GM04504 (cell line): ENCODE measurements at places on chromosomes 6 and 20.

DNA sequence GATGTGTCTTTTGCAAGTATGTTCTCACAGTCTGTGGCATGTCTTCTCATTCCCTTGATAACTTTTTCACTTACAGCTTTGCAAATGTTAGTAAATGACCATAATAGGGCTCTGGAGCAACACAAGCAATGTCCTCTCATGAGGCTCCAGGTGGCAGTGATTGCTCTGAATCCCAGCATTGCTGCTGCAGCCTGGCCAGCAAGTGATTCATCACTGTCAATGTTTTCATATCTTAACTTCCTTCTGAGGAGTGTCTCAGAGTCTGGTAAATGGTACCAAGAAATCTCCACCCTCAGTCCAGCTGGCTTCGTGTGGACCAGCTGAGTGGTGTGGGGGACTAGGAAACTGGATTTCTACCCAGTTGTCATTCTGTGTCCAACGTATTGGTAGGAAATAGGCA lies 139.6 kb downstream of the MYLK4 start:
- DNase-seq, result no peak

GRCh38 chr6:43090559-43090956 lies 14.4 kb downstream of the PTK7 start:
- no peak for DNase-seq

DNA sequence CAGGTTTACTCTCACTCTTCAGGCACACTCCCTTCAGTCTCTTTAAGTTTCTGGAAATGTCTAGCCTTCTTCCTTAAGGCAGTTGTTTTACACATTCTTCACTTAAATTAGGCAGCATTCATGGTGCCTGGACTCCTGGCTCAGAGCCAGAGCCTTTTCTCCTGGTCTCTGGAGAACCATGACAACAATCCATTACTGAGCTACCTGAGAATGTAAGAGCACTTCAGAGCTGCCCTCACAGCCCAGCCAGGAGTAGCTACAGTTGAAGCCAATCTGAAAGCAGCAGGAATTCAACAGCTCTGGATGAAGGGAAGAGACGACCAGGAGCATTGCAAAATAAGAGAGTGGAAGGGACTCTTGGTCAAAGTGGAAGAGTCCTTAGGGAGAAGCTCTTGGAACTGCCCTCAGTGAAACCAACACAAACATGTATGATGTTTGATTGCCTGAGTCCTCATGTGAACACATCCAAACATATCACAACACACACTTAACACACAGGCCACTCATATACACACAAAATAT lies 416.8 kb upstream of the SPTLC3 start:
- DNase-seq, result no peak

- DNase-seq, result peak; percentile 3
These were observed 5.3 kb upstream of the PRR18 start for GRCh38 chr6:166313255-166314070.

GRCh38 chr20:39042279-39043150 lies 80.4 kb downstream of the DHX35 start:
- peak; percentile 32 for DNase-seq

DNA sequence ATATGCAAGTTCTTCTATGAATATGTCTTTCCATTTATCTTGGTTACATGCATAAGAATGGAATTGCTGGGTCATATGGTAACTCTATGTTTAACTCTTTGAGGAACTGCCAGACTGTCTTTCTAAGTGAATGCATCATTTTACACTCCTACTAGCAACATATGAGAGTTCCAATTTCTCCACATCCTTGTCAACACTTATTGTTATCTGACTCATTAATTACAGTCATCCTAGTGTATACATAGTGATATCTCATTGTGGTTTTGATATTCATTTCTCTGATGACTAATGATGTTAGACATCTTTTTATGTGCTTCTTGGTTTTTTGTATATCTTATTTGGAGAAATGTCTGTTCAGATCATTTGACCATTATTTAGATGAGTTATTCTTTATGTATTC lies 96.7 kb upstream of the LAMP5 start:
- DNase-seq, result no peak

- no peak for DNase-seq
These were observed 27.1 kb downstream of the CDS2 start for GRCh38 chr20:5153612-5154542.

DNA sequence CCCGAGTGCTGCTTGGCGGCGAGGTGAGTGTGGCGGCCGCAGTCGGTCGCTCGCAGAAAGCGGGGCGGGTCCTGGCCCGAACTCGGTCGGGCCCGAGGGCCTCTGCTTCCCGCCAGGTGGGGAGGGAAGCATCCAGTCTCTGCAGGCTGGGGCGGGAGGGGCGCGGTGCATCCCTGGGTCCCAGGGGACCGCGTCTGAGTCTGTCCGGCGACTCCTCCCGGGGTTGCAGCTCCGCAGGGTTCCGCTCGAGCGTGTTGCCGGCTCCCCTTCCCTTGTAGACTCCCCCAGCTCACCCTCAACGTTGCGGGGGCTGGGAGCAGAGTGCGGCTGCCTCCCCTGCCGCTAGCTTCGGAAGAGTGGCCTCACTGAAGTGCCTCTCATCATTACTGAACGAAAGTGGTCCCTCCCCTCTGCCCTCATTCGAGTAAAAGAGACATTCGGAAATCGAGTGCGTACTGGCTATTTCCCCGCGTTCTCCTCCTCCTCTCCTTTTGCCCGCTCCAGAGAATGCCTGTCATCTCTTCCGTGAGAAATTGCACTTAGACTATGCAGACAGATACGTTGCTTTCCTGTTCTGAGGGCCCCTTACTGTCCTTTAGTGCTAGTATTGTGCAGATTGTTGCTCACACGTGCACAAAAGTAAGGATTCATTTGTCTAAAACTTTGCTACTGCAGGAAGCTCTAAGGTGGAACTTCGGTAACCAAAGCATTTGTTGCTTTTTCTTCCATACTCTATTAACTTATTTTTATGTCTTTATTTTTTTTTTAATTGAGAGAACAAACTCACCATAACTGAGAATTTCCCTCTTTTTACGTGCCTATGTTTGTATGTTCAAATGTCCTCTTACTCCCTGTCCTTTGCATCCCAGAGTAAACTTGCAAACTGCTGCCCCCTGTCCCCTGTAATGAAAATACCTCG lies 751 bp downstream of the MAP3K4 start:
- DNase-seq, result peak; percentile 60

- DNase-seq, result no peak
These were observed 420.9 kb upstream of the FLRT3 start for GRCh38 chr20:14758356-14758755.

DNA sequence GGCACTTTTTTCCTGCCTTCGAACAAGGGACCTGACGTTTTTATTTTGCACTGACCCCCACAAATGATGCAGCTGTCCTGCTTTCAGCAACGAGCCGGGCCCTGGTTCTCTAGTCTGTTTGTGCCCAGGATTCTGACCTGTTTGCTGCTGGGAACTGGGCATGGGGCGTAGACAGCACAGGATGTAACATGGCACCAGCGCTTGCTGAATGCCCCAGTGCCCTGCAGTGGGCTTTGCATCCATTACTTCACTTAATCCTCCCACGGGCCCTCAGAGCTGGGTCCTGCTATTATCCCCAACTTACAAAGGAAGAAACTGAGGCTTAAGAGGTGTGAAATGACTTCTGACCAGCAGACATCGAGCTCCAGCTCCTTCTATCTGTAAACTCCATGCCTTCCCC lies 80.4 kb upstream of the PMEPA1 start:
- DNase-seq, result no peak

DNA sequence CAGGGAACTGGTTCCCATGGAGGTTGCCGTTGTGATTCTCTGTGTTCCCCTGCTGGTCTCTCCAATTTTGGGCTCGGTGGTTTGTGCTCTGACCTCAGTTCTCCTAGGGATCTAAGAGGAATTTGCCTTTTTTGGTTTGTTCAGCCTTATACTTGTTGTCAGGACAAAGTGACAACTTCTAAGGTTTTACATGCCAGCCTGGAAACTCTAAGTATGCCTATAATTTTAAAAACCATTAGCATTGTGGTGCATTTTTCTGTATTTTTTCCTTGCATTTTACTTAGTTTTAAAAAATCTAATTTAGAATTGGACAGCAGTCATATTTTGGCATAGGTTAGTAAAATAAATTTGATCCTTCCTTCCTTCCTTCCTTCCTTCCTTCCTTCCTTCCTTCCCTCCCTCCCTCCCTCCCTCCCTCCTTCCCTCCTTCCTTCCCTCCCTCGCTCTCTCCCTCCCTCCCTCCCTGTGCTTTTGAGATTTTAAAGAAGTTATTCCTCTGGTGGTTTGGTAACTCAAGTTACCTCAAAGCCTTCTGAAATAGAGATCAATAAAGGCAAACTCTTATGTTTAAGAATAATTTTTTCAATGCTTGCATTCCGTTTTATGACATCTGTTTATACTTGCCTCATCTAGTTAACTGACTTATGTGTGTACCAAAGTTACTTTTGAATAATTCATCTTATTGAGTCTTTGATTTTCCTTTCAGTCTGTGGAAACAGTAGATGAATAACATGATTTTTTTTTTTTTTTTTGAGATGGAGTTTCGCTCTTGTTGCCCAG lies 141.3 kb upstream of the RGS17 start:
- no peak for DNase-seq

GRCh38 chr6:8064638-8065518 lies 689 bp upstream of the BLOC1S5 start:
- no peak for DNase-seq

GRCh38 chr6:96816301-96816817 lies 20.9 kb downstream of the GPR63 start:
- no peak for DNase-seq

GRCh38 chr6:150354754-150355571 lies 13.8 kb upstream of the IYD start:
- no peak for DNase-seq

- peak; percentile 80 for DNase-seq
These were observed 109.4 kb upstream of the EMILIN3 start for GRCh38 chr20:41476013-41476441.

GRCh38 chr6:11908436-11909105 lies 103.5 kb upstream of the HIVEP1 start:
- no peak for DNase-seq

GRCh38 chr6:118476551-118476950 lies 71.5 kb upstream of the PLN start:
- no peak for DNase-seq

GRCh38 chr6:154736618-154737259 lies 3.5 kb downstream of the SCAF8 start:
- DNase-seq, result no peak

- no peak for DNase-seq
These were observed 11.7 kb downstream of the SLC35A1 start for GRCh38 chr6:87484491-87484890.

GRCh38 chr6:136465766-136466303 lies 84.4 kb downstream of the MAP7 start:
- DNase-seq, result no peak

DNA sequence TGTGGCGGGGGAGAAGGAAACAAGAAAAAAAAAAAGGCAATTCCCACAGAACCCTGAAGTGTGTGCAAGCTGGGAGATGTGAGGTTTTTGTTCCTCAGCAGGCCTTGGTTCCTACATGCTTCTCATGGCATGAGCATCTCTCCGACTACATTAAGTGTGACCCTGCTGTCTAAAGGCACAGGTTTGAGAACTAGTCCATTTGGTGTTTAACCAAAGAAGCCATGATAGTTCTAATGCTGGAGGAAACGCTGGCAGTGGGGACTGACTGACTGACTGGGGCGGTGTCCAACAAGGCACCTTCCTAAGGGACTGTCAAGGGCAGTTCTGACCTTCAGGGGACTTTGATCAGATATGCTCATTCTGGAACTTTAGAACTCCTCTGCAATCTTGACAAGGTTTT lies 3.8 kb downstream of the TXNDC5 start:
- DNase-seq, result no peak

DNA sequence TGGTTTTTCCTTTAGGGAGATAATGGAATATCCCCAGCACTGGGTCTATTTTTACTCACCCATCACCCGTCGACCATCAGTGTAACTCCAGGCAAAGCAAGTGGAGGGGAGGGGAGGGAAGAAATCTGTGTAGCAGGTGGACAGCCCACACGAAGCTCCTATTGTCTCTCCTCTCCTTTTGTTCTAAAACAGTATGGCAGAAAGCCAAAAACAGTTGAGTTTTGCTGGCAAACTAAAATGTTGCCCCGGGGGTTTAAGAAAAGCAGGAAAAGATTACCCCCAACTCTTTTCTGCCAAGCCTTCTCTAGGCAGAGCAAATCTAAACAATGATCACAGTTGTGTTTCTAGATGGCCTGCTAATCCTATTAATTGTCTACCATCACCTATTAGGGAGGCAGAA lies 89.7 kb downstream of the PREP start:
- no peak for DNase-seq

- DNase-seq, result no peak
These were observed 99.3 kb downstream of the LRRC1 start for GRCh38 chr6:53894091-53894490.

- DNase-seq, result no peak
These were observed 36.8 kb downstream of the THBS2 start for GRCh38 chr6:169216830-169217229.

DNA sequence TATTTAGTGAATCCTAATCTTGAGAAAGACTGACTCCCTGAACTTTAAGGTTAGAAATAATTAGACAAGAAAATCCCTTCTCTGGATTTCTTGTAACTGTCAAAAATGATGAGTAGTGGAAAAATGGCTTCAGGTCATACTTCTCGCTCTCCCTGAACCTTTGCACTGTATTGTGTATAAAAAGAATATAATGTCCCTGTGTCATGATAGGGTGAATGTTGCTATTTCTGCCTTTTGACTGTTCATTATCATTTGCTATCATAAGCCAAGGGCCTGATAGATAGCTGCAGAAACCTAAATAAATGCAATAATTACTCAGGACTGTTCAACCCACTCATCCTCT lies 39.3 kb downstream of the ALDH8A1 start:
- no peak for DNase-seq

GRCh38 chr6:143556529-143556928 lies 45.0 kb upstream of the FUCA2 start:
- peak; percentile 89 for DNase-seq

DNA sequence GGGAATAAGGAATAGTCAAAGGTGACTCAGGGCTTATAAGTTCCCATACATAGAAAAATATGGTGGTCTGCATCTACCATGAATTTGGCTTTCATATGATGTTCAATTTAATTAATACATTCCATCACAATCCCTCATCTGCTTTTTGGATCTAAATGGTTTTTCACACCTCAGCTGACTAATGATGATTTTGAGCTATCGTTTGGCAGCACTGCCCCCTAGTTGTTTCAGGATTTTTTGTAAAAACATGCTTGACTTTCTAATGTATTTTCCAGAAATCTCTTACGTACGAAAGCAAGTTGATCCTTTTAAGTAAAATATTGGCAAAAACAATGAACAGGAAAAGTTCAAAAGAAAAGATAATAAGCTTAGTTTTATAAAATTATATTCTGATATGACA lies 408.6 kb upstream of the ADGRB3 start:
- no peak for DNase-seq

- DNase-seq, result no peak
These were observed 1.3 kb downstream of the CGA start for GRCh38 chr6:87093651-87094050.

GRCh38 chr6:80438772-80439171 lies 332.3 kb downstream of the BCKDHB start:
- DNase-seq, result peak; percentile 75

- DNase-seq, result no peak
These were observed 32.7 kb upstream of the TUBB2A start for GRCh38 chr6:3190056-3190455.
